ENCODE measurements at places on chromosomes 1 and 21. TPM values are rescaled to one million over a fixed set of nuclear protein-coding genes. Genes with fewer than 3 reads are reported as not detected.

GRCh38 chr1:233019778-233020325 lies 69.4 kb downstream of the NTPCR start:
- no peak for DNase-seq

- peak; percentile 36 for DNase-seq
These were observed 652 bp downstream of the ARL8A start for GRCh38 chr1:202143768-202144401.

The CELF3 gene
- not detected for total RNA-seq

- no peak for DNase-seq
These were observed 511 bp downstream of the NDC1 start for GRCh38 chr1:53837646-53837923.

The GJB3 gene
- total RNA-seq = 6.7 TPM

The ARF1 gene
- total RNA-seq = 305 TPM

DNA sequence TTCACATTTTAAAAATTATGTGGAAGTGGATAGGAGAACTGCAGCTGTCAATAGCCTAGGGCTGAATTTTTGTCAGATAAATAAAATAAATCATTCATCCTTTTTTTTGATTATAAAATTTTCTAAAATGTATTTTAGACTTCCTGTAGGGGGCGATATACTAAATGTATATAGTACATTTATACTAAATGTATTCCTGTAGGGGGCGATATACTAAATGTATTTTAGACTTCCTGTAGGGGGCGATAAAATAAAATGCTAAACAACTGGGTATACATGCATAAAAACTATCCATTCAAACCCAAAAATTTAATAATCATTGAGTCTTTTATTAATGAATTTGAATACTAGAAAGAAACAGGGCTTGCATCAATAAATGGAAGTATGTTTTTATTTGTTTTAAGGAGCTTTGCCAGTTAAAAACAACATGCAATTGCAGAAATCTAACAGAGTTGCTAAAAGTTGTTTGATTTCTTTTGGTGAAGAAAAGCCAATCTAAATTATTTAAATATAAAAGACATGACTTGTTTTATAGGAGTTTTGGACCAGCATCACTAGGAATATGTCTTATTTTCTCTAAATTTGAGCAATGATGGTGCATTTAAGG lies 31.4 kb downstream of the CLCA1 start:
- DNase-seq = no peak

The RHCE gene
- total RNA-seq = not detected

The B3GALT2 gene
- total RNA-seq = 0.20 TPM

DNA sequence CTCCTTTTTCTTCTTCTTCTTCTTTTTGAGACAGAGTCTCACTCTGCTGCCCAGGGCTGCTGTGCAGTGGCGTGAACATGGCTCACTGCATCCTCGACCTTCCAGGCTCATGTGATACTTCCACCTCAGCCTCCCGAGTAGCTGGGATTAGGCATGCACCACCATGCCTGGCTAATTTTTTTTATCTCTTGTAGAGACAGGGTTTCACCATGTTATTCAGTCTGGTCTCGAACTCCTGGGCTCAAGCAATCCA lies 13.0 kb upstream of the PADI1 start:
- no peak for DNase-seq

DNA sequence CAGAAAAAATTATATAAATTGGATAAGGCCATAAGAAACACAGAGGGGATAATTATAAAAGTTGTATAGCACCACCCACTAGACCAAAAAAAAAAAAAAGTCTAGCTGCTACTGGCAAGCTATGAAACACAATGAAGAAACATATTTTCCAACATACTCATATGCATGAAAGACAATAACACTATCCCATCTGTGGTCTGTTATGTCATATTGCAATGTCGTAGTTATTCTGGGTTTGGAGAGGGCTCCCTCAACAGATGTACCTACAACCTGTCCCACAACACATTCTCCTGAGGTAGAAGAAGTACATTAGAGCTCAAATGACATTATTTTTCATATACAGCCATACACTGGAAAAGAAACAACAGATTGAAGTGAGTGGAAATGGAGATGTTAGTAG lies 517.6 kb upstream of the ADGRL4 start:
- DNase-seq = no peak

GRCh38 chr1:206962272-206962671 lies 8.0 kb downstream of the FCAMR start:
- DNase-seq = no peak

GRCh38 chr1:45802343-45803298 lies 791 bp upstream of the MAST2 start:
- peak; percentile 67 for DNase-seq

The ADGRB2 gene
- 4.2 TPM for total RNA-seq

DNA sequence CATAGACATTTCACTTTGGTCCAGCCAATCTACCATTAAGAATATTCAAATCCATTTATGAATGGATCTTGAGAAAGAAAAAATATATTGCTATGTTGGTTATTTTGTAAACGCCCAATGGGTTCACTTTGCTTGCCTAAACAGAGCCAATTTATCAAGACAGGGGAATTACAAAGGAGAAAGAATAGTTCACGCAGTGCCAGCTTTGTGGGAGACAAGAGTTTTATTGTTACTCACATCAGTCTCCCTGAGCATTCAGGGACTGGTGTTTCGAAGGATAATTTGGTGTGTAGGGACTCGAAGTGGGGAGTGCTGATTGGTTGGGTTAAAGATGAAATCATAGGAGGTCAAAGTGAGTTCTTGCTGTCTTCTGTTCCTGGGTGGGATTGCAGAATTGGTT lies 135.3 kb downstream of the GABPA start:
- DNase-seq = no peak

DNA sequence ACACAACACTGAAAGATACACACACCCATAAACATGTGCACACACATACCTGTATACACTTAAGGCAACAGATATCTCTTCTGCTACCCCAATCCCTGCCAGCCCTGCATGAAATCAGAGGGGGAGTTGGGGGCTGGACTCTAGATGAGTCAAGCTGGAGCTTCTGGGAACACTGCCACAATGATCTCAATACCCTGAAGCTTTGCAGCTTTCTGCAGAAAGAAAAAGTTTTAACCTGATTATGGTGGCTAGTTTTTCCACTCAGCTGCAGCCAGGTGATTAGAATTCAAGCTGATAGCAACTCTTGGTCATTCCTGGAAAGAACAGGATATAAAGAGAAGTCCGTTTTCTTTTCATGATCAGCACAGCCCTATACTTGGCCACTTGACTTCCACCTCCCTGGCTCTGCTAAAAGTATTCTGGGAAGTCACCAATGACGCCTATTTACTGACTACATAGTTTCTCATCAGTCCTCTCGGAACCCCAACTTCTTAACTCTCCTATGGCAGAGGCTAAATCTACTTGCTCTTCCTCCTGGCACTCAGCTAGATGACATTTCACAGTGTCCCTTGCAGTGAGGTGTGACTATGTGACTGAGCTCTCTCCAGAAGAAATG lies 20.7 kb upstream of the DNASE2B start:
- no peak for DNase-seq

- no peak for DNase-seq
These were observed 48.8 kb upstream of the WASF2 start for GRCh38 chr1:27538793-27539192.

The ACTL8 gene
- total RNA-seq = not detected

DNA sequence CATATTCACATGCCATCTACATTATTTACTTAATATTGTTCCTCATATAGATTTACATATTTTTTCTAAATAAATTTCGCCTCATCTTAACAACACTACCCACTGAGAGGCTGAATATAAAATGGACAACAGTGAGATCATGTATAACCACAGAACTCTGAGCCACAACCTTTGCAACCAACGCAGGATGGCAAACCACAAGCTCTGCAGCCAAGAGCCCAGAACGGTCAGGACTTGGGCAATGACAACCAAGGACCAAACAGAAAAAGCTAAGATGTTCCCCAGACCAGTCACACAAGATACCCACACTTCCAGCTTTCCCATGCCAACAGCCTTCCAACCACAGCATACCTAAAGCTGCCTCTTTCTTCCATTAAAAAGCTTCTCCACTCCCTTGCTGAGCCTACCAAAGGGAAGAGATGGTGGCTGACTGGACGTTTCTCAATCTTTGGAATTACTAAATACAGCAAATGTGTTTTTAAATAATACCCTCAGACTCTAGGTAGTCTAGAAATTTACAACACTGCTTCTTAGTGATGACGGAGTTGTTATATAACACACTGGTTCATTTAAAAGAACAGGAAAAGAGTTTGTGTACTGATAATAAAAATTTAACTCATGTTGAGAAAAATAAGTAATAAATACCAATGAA lies 117.9 kb downstream of the AKT3 start:
- DNase-seq = no peak

DNA sequence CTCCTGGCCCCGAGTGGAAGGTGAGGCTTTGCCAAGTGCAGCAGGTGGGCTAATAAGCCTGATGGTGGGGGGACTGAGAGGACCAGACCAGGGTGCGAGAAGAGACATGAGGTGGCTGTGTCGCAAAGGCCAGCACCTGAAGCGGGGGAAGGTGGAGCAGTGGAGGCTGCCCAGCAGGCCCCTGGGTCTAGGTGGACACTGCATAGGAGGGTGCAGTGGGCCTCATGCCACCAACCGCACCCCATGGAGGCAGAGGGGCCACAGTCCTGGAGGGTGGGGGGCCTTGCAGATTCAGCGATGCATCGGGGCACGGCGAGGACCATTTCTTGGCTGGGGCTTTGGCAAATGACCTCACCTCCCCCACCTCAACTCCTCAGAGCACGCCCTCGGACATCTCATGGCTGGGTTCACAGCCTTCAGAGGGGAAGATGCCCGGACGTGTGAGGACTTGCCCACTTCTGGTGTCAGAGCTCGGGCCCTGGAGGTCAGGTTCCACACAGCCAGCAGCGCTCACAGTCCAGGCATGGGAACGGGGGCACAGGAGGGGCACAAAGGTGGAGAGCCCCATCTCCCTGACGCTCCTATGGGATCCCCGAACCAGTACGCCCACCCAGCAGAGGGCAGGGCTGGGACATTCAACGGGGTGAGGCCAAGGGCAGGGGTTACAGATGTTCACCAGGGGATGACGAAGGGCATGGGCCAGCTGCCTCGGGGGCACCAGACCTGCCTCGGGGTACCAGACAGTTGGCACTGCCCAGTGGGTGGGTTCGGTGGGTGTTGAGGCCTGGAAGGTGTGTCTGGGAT lies 35.4 kb downstream of the UBE2G2 start:
- no peak for DNase-seq

DNA sequence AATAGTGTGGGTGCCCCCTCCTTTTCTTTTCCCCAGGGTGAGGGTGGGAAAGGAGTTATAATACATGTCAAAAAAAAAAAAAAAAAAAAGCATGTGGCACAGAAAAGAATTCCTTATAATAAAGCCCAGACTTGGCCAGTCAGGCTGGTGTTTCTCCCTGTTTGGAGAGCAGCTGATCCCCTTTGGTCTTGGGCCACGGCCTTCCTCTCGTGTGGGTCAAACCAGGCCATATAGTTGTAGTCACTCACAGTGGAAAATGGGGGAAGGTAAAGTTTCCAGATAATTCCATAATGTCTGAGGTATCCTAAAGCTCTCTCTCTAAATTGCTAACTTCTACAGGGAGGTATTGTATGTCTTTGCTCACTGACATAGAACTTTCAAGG lies 22.0 kb downstream of the CLIC6 start:
- no peak for DNase-seq
